ENCODE measurements at places on chromosomes 1 and 21.

GRCh38 chr1:233790662-233791371, 113.7 kb upstream of the SLC35F3 start:
- DNase-seq, result peak; percentile 1

GRCh38 chr1:67485046-67485811, 55.0 kb upstream of the SERBP1 start:
- DNase-seq, result no peak

GRCh38 chr21:45792682-45793383, 149.3 kb downstream of the PCBP3 start:
- DNase-seq, result no peak

DNA sequence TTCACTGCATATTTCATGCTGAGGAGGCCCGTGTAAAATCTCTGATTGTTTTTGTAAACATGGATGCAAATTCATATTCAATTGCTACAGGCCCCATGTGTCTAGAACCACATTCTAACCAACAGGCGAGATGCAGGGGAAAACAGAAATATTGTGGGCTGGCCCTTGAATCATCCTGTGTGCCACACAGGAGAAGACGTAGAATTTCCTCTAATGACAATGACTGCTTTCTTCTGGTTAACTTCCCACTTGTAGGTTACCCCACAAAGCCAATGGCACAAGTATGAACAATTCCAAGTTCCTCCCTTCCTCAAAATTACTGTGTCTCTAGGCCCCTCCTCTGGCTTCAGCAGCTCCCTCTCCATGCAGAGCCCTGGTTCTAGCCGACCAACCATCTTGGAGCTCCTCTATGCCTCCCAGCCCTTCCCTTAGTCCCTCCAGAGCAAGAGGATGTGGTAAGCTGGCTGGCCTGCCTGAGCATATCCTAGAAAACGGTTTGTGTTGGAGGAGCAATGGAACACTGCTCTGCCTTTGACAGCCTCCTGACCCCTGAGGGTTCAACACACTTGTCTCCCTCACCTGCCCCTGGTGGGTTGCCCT, 205.2 kb downstream of the HS2ST1 start:
- DNase-seq, result no peak

GRCh38 chr1:232531291-232531690, 98.6 kb downstream of the SIPA1L2 start:
- DNase-seq, result no peak

DNA sequence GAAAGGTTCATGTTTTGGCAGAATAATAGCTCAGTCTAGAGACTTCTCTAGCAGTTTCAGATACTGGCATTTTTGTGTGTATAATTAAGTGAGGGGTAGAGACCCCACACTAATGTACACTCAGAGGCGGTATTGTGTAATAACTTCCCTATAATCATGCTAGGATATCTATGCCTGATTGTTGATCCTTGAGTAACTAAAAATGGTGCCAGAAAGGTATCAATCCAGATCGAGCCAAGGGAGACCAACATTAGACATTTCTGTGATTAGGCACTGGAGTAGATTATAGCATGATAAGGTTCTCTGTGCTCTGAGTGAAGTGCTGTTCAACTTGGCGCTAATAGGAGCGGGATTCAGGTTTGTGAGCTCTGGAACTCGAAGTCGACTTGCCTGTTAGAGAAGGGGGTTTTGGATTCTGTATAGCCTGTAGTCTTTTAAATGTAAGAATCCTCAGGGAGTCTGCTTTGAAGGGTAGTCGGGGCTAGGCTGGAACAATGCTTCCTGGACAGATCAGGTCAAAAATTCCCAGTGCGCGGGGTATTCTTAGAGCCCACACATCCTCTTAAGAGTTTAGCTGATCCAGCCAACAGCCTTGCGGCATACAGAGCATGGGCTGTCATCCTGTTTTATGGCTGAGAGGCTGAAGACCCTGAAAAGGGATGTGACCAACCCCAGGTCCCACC, 24.2 kb downstream of the MAN1C1 start:
- DNase-seq, result no peak

DNA sequence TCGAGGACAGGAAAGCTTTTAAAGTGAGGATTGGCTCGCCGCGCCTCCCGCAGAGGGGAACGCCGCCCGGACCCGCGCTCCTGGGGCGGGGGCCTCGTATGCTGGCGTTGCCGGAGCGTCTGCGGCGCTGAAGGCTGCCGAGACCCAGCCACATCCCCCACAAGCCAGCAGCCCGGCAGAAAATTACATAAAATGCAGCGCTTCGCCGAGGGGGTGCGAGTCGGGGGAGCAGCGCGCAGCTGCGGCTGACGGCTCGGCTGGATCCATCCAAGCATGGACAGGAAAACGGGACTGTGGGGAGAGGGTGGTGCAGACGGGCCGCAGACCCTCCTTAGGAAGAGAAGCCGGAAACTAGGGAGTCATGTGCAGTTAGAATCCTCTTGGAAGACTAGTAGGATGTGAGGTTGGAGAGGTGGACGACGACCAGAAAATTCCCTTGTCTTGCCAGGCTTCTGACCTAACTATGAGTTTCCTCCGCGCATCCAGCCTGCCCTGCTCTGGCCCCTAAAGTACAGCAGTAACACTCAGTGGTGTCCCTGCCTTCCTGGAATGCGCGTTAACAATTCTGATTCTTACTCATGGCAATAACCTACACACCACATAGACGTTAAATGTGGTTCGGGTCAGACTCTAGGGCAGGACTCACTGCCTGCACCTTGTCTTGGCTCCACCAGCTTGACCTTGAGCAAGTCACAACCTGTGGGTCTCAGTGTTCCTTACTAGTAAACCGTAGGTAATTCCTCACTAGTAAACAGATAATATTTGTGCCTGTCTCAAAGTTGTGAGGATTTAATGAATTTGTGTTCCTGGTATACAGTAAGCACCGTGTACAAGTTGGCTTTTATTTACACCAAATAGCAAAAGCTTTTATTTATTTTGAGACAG, 953 bp upstream of the BRWD1 start:
- DNase-seq, result peak; percentile 41

DNA sequence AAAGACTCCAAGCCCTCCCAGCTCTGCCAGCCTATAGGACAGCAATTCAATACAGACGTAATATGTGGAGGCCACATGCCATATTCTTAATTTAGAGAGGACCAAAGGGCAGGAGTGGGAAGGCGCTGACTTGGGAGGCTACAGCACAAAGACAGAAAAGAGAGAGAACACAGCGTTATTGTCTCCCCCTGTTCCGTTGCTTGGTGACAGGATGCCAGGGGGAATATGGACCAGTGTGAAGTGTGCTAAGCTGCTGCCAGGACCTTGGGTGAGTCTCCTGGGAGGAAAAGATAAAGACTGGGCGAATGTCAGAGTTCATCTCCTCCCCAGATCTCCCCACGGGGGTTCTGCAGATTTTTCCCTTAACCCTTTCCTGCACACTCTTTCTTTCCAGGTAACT, 102.1 kb upstream of the ADAR start:
- no peak for DNase-seq

- no peak for DNase-seq
Measured at GRCh38 chr1:183012301-183012994, 10.8 kb upstream of the LAMC1 start.

DNA sequence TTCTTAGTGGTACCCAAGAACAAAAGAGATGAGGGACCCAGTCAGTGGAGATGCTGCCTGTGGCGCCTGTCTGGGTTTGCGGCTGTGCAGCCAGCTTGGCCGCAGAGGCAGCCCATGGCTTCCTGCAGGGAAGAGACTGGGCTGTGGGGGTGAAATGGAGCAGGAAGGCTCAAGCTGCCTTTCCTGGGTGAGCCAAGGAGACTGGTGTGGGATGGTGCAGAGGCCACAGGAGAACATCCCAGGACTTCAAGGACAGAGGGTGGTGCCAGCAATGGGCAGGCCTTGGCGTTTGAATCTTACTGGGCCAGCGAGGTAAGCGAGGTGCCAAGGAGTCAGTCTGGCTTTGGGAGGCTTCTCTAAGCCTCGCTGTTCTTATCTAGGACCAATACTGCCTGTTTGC, 26.4 kb downstream of the KCNA10 start:
- DNase-seq, result no peak

DNA sequence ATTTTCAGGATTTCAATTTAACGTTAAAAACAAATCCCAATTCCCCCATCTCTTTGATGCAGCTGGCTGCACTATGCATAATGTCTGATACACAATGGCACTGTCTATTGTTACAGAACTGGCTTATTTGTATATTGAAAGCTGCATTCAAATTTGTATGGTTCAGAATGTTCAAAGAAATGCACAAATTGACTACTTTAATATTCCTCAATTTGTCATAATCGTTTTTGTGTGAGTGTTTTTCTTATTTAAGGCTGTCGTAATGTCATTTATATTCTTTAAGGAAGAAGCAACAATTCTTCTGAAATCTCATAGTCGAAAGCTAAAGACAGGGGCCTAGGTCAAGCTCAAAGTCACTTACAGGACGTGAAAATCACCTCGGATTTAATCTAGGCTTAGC, 341.4 kb upstream of the ZRANB2 start:
- no peak for DNase-seq

DNA sequence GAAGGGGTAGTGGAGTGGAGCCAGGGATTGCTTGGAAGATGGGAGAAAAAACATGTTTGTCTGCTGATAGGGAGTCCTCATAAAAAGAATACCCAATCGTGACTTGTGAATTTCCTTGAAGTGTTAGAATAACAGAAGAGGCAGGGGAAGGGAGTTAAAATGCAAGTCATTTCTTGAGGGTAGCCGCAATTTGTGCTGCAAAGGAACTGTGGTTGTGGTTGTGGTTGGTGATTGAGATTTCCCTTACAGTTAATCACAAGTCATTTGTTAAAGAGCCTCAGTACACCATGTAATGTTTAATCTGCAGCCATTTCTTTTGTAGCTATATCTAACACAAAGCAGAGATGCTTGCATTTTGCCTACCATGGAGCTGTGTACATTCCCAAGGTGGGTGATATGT, 38.5 kb upstream of the EGLN1 start:
- peak; percentile 53 for DNase-seq

- no peak for DNase-seq
Measured at GRCh38 chr1:168454211-168454815, 89.5 kb downstream of the XCL2 start.

GRCh38 chr1:184499616-184500015, 112.8 kb downstream of the C1orf21 start:
- DNase-seq, result no peak

- DNase-seq, result no peak
Measured at GRCh38 chr1:192552760-192553191, 22.8 kb upstream of the RGS1 start.

GRCh38 chr1:41003127-41003639, 18.3 kb downstream of the SLFNL1 start:
- DNase-seq, result no peak

GRCh38 chr1:161017756-161018630, 3.0 kb downstream of the F11R start:
- no peak for DNase-seq

DNA sequence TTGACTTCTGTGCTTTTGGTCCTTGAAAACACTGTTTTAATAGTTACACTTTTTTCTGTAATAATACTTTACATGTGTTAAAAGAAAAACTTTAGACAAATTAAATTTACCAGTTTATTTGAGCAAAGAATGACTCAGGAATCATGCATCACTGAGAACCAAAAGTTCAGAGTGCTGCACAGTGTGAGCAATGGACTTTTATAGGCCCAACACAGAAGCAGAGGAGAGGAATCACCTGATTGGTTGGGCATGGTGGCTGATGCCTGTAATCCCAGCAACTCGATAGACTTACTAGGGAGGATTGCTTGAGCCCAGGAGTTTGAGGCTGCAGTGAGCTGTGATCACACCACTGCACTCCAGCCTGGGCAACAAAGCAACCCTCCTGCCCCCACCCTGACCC, 29.3 kb downstream of the ZNF648 start:
- no peak for DNase-seq

DNA sequence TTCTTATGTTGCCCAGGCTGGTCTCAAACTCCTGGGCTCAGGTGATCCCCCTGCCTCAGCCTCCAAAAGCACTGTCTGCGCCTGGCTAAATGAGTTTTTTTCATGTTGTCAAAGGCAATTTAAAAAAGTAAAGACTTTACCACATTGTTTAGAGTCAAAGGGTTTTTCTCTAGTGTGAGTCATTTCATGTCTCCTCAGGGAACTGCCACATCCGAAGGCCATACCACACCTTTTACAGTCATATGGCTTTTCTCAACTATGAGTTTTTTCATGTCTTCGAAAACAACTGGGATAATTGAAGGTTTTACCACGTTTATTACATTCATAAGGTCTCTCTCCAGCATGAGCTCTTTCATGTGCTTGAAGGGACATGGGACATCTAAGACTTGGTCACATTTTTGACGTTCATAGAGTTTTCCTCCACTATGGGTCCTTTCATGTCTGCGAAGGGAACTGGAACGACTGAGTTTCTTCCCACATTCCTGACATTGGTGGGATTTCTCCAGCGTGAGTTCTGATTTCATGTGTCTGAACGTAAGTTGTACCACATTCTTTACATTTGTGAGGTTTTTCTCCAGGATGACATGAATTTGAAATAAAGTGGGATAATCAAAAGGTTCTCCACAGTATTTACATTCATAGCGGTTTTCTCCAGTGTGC, 65.6 kb downstream of the UCHL5 start:
- no peak for DNase-seq

- peak; percentile 58 for DNase-seq
Measured at GRCh38 chr1:26287033-26287711, 7.3 kb downstream of the SH3BGRL3 start.

- no peak for DNase-seq
Measured at GRCh38 chr21:28538987-28539622, 453.6 kb downstream of the LTN1 start.

DNA sequence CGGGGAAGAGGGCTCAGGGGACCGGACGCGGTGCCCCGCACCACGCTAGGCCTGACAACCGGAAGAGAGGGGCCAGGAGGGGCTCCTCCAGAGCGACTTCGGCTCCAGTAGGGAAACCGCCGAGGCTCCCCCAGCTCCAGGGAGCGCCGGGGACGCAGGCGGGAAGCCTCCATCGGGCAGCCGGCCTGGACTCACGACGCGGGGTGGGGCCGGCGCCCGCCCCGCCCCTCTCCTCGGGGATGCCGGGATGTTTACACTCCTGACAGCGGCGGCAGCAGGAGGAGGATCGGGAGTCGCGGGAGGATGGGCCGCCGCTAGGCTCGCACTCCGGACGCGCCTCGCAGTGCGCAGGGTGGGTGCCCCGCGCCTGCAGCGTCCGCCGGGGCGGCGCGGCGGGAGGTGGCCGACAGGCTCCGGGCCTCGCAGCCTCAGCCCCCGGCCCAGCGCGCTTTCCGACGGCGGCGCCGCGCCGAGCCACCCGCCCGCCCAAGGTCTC, at the start of gene NEK7:
Gene NEK7 (plus strand): TSS at position 254 of the 496 bp plus-strand sequence. CDS start 75,583 bp downstream, outside the sequence.
- peak; percentile 57 for DNase-seq

DNA sequence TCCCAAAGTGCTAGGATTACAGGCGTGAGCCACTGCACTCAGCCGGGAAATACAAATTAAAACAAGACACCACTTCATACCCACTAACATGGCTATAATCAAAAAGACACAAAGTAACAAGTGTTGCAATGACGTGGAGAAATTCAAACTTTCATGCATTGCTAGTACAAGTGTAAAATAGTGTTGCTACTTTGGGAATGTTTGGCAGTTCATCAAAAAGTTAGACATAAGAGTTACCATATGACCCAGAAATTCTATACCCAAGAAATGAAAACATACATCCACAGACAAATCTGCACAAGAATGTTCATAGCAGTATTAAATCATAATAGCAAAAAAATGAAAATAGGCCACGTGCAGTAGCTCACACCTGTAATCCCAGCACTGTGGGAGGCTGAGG, 16.4 kb downstream of the FOXJ3 start:
- no peak for DNase-seq

GRCh38 chr1:183138301-183138700, 47.8 kb upstream of the LAMC2 start:
- no peak for DNase-seq
